ENCODE measurements at places on chromosomes 13 and 19.

- H3K4me1 ChIP-seq, result peaks cover 13% of the 10 kb centered on the region
- no peaks in the 10 kb centered on the region for H3K36me3 ChIP-seq
- peak; percentile 100 for DNase-seq
- H3K27me3 ChIP-seq, result no peaks in the 10 kb centered on the region
Observed at GRCh38 chr19:49148784-49149651, 6.2 kb downstream of the HRC start.

GRCh38 chr19:18605546-18606280 lies 886 bp downstream of the CRLF1 start:
- H3K27ac ChIP-seq, result no peak overlapping the region
- peaks cover 6% of the 10 kb centered on the region for H3K27me3 ChIP-seq
- H3K4me1 ChIP-seq, result peaks cover 20% of the 10 kb centered on the region
- H3K36me3 ChIP-seq, result no peaks in the 10 kb centered on the region
- DNase-seq, result no peak

DNA sequence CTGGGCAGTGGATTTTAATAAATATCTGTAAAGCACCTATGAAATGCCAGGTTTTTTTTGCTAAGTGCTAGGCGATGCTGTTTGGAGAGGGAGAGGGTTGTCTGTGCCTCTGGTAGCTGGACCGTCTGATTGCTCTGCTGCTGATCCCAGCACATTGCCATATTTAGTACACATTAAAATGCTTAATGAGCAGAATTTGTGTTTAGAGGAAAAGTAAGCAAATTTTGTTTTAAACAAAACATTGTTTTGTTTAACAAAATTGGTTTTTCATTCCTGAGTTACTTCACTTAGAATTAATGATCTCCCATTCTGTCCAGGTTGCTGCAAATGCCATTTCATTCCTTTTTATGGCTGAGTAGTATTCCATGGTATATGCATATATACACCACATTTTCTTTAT lies 85.2 kb downstream of the LMO7 start:
- DNase-seq, result no peak
- no peak overlapping the region for H3K27ac ChIP-seq
- no peak overlapping the region for H3K4me3 ChIP-seq
- no peaks in the 10 kb centered on the region for H3K27me3 ChIP-seq

- no peak for DNase-seq
- H3K4me1 ChIP-seq, result no peaks in the 10 kb centered on the region
- no peaks in the 10 kb centered on the region for H3K36me3 ChIP-seq
- H3K27me3 ChIP-seq, result no peaks in the 10 kb centered on the region
- no peak overlapping the region for H3K27ac ChIP-seq
Observed at GRCh38 chr13:62510906-62511655, 1095.4 kb upstream of the PCDH20 start.

GRCh38 chr19:48879025-48879637 lies 6.9 kb downstream of the PPP1R15A start:
- peaks cover 12% of the 10 kb centered on the region for H3K36me3 ChIP-seq
- H3K4me1 ChIP-seq, result peaks cover 47% of the 10 kb centered on the region
- DNase-seq, result no peak

DNA sequence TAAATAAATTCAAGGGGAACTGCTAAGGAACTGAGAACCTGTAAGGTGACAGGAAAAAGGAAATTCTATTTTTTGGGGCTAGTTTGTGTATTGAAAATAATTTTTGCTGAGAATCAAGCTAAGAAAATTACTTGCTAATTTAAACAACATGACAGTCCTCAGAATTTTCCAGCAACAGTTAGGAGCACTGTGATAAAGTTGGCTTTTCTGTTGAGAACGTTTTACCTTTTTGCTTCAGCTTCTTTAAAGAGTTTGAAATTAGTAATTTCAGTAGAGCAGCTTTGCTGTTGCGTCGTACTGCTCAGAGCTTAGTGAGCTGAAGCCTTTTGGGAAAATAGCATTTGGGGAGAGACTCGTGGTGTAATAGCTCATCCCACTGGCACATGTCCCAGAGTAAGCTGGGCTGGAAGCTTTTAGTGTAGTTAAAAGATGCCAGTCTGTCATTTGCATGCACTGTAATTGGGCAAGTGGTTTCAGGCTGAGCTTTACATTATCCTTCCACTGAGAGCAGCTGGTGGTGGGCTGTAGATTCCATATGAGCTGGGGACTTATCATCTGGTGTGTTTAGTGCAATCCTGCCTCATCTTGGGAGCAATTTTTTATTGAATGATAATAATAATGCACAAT lies 69.8 kb downstream of the LRCH1 start:
- H3K4me3 ChIP-seq, result no peak overlapping the region
- H3K27me3 ChIP-seq, result no peaks in the 10 kb centered on the region
- no peak for DNase-seq
- no peaks in the 10 kb centered on the region for H3K36me3 ChIP-seq

DNA sequence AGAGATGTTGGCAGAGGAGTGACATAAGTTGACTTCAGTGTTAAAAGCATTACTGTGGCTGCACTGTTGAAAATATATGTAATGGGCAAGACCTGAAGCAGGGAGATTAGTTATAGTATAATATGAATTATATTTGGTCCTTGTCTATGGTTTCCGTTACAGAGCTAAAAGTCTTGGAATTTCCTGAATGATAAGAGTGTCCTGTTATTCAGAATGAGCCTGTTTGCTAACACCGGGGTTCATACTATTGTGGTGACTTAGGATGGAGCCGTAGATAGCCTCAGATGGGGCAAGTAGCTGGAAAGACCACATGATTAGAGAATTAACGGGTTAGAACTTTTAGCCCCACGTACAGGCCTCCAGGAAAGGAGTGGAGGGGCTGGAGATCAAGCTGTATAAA lies 5.7 kb downstream of the USPL1 start:
- H3K4me3 ChIP-seq, result no peak overlapping the region
- H3K27ac ChIP-seq, result no peak overlapping the region
- 0 out of 2 replicates have a peak, but pooled peaks cover 8% of the 10 kb centered on the region for H3K4me1 ChIP-seq
- H3K27me3 ChIP-seq, result no peaks in the 10 kb centered on the region
- no peaks in the 10 kb centered on the region for H3K36me3 ChIP-seq

- no peaks in the 10 kb centered on the region for H3K36me3 ChIP-seq
- no peak overlapping the region for H3K4me3 ChIP-seq
- H3K27me3 ChIP-seq, result no peaks in the 10 kb centered on the region
- peak; percentile 71 for DNase-seq
Observed at GRCh38 chr19:35843676-35844481, 8.4 kb downstream of the NPHS1 start.

GRCh38 chr19:50647879-50648615 lies 1.2 kb upstream of the C19orf81 start:
- H3K27ac ChIP-seq, result no peak overlapping the region
- no peaks in the 10 kb centered on the region for H3K27me3 ChIP-seq
- H3K36me3 ChIP-seq, result no peaks in the 10 kb centered on the region

All from Caco-2 (cell line).